Fibroblast of gingiva (primary cell): ENCODE measurements at places on chromosomes 16 and 17.

DNA sequence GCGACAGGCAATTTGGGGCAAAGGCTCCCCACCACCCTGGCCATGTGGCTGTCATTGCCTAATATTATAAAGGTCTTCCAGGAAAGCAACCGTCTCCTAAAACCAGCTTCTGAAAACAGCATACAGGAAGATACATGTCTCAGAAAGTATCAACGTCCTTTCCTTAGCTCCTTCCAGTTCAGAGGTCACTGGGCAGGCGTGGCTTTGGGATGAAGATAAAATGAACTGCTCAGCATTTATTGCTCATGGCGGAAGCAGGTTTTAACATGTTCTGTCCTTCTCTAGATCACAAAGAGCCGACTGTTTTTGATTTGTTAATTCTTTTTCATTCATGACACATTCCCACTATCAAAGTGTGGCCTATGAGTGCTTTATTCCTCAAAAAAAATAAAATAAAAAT is 8.0 kb downstream of the CFAP20 start:
- DNase-seq = no peak

GRCh38 chr16:24609740-24610415 is 70.5 kb downstream of the RBBP6 start:
- peak; percentile 36 for DNase-seq

DNA sequence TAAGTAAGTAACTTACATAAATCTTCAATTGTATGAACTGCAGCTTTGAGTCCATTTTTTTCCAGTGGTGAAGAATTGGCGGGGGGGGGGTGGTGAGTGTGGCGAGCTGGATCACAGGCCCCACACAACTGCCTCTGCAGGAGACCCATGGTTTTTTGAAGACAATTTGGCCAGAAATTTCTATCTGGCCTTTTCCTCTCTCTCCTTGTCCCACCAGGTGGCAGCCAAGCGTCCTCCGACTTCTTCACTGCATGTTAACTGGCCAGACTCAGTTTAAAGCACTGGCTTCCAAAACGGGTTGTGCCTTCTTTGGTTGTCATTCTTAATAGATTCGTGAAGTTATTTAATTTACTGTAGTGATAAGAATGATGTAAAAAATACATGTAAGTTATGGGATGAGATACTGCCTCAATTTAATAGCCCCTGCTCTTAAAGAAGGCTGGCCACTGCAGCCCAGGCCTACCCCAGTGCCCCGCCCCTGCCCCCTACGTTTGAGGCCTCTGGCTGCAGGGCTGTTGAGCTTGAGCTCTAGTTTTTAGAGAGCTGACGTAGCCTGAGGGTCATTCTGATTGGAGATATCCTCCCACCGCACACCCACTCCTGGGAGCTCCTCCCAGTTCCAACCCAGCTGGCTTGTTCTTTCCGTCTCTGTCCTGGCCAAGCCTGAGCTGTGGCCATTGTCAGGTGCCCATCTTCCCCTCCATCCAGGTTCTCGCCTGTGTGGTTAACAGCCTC is 36.4 kb downstream of the AKAP1 start:
- peak; percentile 31 for DNase-seq

DNA sequence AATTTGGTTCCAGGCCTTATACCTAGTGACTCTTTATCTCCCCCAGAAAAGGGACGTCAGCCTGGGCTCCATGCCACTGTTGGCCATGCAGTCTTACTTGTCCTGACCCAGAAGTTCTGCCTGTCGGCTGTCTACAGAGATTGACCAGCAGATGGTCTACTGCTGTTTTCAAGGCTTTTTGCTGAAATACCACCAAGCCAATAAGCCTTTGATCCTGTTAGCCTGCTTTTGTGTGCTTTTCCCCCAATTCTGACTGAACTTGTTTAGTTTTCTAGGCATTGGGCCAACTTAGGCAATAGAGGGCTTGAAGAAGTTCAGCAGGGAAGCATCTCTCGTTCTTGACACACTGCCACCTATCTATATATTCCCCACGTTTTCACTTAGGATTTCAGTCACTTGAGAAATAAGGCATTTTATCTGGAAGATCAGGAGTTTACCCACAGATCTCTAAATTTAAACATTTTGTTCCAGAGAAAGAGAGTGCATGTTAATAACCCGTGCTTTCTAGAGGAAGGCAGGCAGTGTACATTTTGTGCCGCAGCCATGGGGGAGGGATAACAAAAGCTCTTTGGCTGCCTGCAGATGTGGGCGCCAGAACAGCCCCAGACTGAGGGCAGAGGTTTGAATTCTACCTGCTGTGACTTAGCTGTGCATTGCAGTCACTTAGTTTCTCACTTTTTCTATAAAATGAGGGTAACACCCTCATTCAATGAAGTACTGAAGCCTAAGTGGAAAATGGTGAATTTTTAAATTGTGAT is 12.3 kb upstream of the CARMIL2 start:
- peak; percentile 52 for DNase-seq

DNA sequence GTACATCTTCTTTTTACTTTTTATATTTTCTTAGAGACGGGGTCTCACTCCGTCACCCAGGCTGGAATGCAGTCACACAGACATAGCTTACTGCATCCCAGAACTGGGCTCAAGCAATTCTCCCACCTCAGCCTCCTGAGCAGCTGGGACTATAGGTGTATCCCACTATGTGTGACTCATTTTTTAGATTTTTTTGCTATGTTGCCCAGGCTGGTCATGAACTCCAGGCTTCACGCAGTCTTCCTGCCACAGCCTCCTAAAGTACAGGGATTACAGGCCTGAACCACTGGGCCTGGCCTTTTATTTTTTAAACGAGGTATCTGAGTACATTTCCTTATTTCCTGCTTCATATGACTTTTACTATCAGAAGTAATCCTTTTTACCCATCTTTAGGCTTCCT is 48.0 kb downstream of the GLG1 start:
- DNase-seq = no peak
